ENCODE measurements at places on chromosomes 11 and 22. TPM values are rescaled to one million over a fixed set of nuclear protein-coding genes. Genes with fewer than 3 reads are reported as not detected.

DNA sequence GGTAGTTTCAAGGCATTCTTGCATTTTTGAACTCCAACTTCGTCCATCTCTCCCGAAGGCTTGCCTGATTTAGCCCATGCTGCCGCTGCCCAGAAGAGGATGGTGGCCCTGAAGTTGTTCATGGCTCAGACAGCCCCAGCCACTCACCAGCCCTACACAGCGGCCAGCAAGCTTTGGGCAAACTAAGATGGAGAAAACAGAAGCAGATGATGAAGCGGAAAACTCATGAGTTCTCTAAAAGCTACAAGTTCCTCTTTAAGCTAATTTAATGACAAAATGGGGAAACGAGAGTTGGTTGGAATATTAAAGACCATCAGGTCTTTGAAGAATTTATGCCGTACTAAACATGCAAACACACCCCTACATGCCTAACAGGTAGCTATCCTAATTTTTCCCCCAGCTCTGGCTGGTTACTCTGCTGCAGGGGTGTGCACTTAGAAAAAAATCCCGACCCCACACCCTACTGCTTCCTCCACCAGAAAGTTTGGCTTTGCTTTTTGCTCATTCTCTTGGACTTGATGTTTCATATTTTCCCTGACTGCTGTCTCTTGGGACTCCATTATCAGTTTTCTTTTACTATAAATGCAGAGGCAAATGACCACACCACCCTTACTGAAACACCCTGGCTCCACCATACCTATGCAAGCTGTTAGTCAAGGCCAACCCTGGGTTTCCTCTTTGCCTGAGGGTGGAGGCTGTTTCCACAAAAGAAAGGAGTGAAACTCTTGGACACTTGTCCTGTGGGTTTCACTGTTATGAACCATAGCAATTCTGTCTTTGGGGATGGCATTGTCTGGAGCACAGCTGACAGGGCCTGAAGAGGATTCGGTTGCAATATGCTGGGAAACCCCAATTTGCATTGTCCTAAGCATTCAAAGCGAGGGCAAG, at the start of gene MPEG1:
Gene MPEG1, minus strand, starts transcription at position 184 of the 888 bp plus-strand sequence. Its CDS starts 62 bp downstream, at position 122.
- no peak for DNase-seq

DNA sequence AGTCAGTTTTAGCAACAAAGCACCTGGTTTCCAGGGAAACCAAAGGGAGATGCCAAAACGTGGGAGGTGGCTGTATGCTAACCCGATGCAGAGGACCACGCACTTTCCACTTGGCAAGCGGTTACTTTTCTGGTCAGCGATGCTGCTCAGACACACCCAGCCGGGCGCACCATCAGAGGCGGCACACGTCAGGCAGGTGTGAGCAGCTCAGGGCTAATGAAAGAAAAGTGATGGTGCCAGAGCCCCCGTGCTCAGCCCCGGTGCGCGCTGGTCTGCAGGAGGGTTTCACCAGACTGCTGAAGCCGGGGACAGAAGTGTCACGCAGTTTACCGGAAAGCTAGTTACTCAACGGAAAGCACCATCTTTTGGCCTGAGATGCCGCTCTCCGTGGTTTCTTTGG, 5.7 kb downstream of the LTO1 start:
- DNase-seq = no peak

- DNase-seq = no peak
Measured at GRCh38 chr22:30513462-30513861, 8.0 kb upstream of the SEC14L4 start.

Gene BIRC3
- 8.8 TPM for total RNA-seq

Gene CAPN5
- 4.2 TPM for total RNA-seq

Gene RIMBP3B
- total RNA-seq = not detected

Gene OR52E2
- total RNA-seq = not detected

Gene NRGN
- 111 TPM for total RNA-seq

Gene INPP5J
- 9.0 TPM for total RNA-seq

Measured in upper lobe of left lung (tissue), 6 donors.